ENCODE measurements at places on chromosomes 3 and 15.

- no peak for DNase-seq
Measured at GRCh38 chr15:69451951-69452691, 497 bp upstream of the RPLP1 start.

GRCh38 chr15:74788042-74788682 is 6.3 kb downstream of the CSK start:
- DNase-seq: no peak

- DNase-seq: peak; percentile 28
Measured at GRCh38 chr3:15539066-15539465, 17.6 kb upstream of the COLQ start.

DNA sequence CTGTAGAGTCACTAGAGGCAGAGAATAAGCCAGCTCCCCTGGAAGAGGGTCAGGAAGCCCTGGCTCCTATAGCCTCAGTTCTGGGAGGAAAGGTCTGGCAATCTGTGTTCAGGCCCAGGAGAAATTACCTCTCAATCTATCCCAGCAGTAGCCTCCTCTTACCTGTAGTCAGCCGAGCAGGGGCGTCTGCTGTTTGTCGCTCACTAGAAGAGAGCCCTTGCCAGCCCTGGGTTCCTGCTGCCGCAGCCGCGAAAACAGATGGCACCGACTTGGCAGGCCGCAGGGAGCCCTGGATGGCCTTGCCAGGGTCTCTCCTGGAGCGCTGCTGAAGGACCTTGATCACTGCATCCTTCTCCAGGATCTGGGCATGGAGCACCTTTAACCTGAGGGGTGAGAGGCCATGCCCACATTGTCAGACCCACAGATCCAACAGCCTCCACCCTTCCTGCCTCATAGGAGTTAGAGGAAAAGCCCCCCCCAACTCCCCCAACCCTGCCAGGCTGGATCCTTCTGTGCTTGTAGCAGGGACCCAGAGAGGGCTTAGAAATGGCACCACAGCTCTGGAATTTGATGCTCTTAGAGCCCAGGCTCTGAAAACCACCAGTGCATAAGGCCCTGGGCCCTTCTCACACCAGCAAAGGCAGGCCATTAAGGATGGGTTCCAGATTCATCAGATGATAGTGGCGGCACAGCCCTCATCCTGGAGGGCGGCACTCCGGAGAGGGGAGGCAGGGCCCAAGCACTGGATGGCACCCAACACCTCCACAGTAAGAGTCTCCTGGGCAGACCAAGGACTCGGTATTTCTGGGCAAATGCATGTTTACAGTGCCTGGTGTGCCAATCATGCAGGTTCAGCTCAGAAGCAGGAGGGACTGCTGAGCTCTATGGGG is 14.9 kb downstream of the AMOTL2 start:
- DNase-seq: no peak

GRCh38 chr15:44646460-44646859 is 17.0 kb downstream of the SPG11 start:
- DNase-seq: no peak

GRCh38 chr3:42753757-42754156 is 19.3 kb downstream of the CCDC13 start:
- no peak for DNase-seq

DNA sequence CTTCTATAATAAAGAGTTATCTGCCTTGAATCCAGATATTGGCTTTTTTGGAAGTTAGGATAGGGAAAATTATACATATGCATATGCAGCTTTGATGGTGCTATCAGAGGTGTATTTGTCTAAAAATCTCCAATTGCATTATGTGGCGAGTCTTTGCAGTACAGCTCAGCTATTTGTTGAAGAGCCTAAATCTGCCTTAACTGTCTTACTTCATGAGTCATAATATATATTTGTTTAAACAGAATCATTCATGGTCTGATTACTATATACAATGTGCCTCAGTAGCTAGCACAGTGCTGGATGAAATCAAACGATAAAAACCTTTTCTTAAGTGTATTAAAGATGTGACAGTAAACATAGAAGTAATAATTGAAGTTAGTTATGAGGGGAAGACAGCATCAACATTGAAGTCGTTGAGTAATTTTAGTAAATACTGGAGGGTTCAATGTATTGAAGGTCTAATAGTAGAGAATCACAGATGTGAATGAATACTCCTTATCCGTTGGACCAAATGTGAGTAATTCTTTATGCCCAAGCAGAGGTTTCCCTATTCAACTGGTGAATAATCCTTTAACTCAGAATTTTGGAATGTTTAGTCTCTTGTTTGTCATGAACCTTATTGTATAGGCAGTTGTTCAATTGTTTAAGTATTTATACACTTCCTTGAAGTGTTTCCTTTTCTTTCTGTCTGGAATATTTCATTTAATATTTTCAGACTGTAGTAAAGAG is 74.8 kb upstream of the NAALADL2 start:
- DNase-seq: no peak

DNA sequence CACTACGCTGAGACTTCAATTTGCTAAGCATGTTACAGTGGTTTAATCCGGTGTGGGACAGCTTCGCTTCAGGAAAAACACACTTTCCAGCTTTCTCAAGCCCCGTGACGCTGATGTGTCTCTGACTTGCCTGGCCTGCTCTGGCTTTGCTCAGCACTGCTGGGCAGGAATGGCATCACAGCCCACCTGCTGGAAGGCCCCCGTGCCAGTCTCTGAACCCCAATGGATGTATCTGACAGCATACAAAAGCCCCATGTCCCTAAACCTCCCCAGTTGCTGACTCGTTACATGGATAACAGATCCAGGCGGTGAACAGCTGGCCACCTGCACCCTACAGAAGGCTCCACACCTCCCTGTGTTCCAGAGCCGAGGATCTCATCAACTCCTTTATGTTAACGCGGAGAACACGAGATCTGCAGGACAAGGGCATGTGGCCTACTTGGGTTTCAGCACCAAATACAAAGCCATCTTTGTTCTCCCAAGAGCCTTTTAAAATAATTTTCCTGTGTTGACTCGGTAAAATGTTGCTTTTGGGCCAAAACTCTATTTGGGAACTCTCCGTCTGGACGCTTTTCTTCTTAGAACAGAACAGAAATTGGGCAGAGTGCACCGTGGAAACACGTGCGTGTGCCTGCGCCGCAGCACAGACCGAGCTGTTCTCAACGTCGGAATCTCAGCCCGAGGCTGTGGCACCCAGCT is 61.4 kb downstream of the ATP10A start:
- DNase-seq: no peak

- no peak for DNase-seq
Measured at GRCh38 chr3:171358881-171359198, 101.4 kb downstream of the TNIK start.

GRCh38 chr15:35481064-35481463 is 64.9 kb downstream of the DPH6 start:
- no peak for DNase-seq

GRCh38 chr3:14548321-14548729 is 8.2 kb upstream of the GRIP2 start:
- DNase-seq: peak; percentile 71

GRCh38 chr15:33679061-33679460 is 289.2 kb upstream of the CHRM5 start:
- no peak for DNase-seq

DNA sequence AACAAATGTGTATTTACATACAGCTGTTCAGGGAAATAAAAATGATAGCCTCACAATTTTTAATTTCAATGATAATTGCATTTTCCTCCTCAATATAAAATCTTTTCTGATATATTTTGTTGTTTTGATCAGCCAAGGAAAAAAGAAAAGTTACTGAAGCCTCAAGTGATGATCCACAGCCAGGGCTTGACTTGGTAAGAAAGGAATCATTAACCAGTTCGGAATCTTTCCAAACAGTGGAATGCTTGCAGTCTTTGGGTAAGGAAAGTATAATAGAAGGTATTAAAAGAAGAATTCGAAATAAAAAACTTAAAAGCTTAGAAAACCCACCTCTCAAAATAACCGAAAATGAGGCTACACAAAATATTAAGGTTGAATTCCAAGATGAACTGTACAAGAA is 1.0 kb downstream of the TOPAZ1 start:
- DNase-seq: no peak
